Dorsolateral prefrontal cortex (tissue), 122 donors: ENCODE measurements at places on chromosomes 3 and 15.

DNA sequence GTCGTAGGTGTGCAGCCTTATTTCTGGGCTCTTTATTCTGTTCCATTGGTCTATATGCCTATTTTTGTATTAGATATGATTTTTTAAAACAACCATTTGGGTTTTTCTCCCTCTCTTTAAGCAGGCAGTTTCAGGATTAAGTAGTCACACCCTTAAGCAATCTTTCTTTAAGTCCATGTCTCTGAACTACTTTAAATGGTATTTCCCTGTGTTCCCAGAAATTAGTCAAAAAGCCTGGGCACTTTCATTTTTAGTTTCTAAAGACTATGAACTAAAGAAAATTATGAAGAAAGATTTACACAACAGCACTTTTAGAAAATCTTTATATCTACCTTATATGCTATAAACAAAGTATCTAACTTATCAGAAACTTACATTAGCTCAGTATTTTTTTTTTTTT lies 110.3 kb downstream of the FAIM start:
- DNase-seq: no peak

GRCh38 chr15:95025924-95026728 lies 794.8 kb downstream of the MCTP2 start:
- no peak for DNase-seq

DNA sequence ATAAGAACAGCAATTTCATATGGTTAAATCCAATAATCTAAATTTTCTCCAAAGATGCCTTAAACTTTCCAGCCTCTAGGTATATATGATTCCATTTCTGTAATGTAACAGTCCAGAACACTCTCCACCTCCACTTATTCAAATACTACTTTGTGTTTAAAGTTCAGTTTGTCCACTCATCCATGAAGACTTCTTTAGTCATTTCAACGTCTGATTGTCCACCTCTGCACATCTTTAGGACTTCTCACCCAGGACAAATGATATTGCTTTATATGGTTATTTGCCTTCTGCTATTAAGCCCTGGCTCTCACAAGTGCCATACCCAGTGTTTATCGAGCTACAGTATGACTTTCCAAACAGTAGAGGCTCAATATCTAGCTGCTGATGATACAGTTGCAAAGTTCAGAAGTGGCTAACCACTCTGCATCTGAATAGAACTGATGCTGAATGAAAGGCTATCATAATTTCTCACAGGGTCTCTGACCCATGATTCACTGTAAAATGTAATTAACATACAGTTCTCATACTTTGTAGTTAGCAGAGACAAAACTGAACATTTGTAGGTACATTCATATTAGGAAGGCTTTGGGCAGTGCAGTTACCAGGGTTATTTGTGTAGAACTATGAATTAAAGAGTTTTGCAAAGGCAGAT lies 93.7 kb upstream of the MBNL1 start:
- no peak for DNase-seq

DNA sequence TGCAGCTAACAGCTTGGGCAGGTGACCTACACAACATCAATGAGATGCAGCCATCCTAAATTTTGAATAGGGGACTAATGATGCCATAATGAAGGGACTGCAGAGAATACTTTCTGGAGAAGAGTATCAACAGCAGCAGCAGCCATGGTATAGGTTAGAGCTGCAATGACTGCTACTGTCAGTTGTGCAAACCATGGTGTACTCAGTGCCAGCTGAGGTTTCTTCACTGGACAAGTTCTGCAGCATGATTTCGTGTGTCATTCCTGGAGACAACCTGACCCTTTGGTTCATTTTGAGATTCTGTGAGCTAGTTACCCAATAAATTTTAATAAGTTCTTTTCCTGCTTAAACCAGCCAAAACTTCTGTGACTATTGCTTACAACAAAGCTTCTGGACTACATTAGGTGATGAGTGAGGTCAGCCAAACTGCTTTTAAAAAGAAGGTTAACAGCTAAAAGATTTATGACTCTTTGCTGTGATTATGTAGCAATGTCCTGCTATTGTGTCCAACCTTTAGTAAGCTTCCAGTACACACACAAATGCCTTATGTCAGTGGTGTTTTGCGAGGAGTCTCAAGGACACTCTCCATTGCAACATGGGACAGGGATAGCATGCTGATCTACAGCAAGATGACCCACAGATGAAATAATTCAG lies 4.8 kb upstream of the DAZL start:
- DNase-seq: no peak

DNA sequence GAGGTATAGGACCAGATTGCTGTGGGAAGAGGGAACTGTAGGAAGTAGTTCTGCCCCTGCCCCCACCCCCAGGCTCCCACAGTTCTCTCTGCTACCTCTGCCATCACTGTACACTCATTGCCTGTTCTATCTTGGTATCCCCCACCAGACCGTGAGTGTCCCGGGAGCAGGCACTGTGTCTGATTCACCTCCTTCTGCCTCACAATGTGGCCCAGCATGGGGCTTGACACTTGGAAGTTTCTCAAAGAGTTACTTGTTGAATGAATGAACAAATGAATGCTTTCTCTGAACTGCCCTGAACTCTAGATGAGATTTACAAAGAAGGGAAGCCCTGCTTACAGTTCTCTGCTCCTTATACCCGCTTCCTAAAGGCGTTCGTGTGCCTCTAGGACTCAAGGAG lies 27.1 kb upstream of the PIK3CB start:
- DNase-seq: peak; percentile 29

DNA sequence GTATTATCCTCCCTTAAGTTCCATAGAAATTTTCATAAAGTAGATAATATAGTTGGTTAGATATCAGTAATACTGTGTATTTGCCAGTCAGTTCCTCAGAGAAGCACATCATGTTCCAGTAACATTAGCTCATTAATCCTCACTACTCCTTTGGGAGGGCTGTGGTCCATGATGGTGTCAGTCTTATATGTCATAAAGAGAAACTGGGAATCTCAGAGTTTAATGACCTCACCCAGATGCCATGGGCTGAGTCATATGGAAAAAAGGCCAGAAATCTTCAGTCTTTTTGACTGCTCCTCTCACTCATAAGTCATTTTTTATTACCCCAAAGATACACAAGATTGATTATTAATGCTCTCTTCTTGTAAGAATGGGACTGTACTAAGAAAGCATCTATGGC lies 188.6 kb downstream of the CHL1 start:
- no peak for DNase-seq

- DNase-seq: no peak
Measured at GRCh38 chr3:78827618-78828017, 940.2 kb downstream of the ROBO1 start.

DNA sequence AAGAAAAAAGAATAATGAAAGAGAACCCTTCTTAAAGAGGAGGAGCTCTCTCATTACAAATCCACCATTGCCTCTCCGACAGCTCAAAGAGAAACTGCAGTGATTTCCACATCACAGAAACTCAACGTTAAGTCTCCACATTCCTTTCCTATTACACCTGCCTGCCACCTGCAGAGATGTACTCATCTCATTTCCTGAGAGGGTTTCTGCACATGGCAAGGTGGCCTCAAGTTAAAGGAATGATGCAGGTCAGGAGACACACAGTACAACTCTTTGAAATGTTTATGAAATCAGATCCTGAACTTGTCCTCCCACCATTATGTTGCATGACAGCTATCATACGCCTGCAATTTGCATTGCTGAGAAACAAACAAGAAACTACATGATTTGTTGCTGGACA lies 458.4 kb upstream of the ADAMTS9 start:
- DNase-seq: no peak

GRCh38 chr15:84937144-84937543 lies 44.5 kb upstream of the PDE8A start:
- DNase-seq: no peak

DNA sequence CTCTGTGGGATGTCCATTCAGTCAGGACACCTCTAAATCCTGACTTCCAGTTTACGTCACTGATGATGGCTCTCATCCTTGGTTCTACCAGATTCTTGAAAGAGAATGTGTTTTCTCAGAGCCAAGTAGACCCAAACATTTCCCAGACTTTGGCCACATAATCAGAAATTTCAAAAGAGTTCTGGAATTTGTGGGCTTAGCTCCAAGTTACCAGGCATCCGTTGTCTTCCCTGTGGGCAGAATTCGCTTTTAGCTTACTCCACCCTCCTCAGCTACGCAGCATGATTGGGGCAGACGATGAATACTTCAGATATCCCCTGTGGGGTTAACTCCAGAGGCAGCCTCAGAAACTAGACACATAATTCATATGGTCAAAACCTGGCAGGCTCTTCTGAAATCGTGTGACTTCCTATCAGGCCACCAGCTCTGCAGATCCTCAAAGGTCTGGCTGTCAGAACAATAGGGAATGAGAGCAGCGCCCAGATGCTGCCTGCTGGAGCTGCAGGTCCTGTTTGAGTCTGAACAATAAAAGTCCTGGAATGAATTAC lies 30.6 kb downstream of the CRTC3 start:
- no peak for DNase-seq
